ENCODE measurements at places on chromosomes 1 and 21.

DNA sequence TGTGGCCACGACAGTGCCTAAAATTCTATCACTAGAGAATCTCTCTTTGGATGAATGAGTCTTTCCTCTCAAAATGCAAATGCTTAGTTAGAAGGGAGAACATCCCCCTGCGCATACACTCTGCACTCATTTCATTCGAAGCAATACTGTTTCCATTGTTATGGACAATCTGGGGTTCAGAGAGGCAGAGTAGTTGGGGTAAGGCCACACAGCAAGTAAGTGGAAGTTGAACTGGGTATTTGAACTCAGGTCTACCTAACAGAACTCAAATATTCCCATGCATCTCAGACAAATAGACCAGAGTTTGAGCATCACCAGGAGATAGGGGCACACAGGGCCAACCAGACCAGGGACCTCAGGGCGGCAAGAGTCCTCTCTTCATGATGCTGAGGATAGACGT is 25.5 kb downstream of the RAP1GAP start:
- DNase-seq = no peak
- H3K4me3 ChIP-seq = no peak overlapping the region
- H3K4me1 ChIP-seq = no peaks in the 10 kb centered on the region
- peaks cover 5% of the 10 kb centered on the region for H3K36me3 ChIP-seq

DNA sequence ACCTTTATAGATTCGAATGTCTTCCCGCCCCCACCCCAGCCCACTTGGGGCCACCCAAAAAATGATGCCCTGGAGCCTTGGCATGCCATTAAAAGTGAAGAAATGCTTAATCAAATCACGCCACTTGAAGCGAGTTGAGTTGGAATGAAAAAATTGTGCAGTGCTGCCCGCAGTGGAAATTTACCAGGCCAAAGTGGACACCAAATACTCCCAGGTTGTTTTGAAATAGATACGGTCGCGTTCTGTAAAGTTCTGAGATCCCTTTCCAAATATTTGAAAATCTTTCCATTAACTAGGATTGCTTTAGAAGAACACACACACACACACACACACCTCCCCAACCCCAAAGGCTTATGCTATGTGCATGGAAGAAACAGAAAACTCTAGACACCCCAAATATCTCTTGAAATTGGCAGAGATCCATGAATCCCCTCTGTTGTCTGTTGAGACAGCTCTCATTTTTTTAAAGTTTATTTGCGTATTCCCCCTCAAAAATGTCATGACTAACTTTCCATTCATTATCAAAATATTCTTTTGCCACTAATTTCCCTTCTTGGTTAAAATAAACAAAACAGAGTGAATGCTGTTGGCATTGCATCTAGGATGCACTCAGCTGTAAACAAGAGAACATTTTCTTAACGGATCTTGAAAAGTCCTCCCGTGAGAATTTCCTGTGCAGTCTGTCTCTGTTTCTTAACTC is 142.3 kb upstream of the KCNE2 start:
- no peaks in the 10 kb centered on the region for H3K36me3 ChIP-seq
- DNase-seq = no peak
- H3K27me3 ChIP-seq = no peaks in the 10 kb centered on the region
- no peak overlapping the region for H3K27ac ChIP-seq
- H3K4me3 ChIP-seq = no peak overlapping the region

DNA sequence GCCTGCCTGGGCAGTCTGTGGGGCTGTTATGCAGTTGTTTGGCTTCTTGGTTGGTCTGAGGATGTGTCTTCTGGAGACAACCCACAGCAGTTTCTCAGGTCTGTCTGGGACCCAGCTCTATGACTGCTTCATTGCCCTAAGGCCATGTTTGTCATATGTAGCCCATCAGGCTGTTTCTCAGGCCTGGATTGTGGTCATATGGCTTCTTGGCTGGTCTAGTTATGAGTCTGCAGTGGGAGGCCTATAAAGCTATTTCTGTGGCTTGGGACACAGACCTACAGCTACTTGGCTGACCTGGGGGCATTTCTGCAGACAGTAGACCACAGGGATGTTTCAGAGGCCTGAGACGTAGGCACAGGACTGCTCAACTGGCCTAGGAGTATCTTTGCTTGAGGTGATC is 41.5 kb downstream of the CHIA start:
- H3K36me3 ChIP-seq = no peaks in the 10 kb centered on the region
- H3K4me1 ChIP-seq = no peaks in the 10 kb centered on the region
- no peaks in the 10 kb centered on the region for H3K27me3 ChIP-seq
- H3K4me3 ChIP-seq = no peak overlapping the region
- no peak overlapping the region for H3K27ac ChIP-seq
- DNase-seq = no peak

- H3K27ac ChIP-seq = no peak overlapping the region
- no peaks in the 10 kb centered on the region for H3K36me3 ChIP-seq
- DNase-seq = no peak
- H3K4me3 ChIP-seq = no peak overlapping the region
These were observed 174.6 kb downstream of the SPATA17 start for GRCh38 chr1:217805792-217806191.

All from small intestine (tissue), 16 donors.